CD14-positive monocyte (primary cell): ENCODE measurements at places on chromosomes 13 and 19.

DNA sequence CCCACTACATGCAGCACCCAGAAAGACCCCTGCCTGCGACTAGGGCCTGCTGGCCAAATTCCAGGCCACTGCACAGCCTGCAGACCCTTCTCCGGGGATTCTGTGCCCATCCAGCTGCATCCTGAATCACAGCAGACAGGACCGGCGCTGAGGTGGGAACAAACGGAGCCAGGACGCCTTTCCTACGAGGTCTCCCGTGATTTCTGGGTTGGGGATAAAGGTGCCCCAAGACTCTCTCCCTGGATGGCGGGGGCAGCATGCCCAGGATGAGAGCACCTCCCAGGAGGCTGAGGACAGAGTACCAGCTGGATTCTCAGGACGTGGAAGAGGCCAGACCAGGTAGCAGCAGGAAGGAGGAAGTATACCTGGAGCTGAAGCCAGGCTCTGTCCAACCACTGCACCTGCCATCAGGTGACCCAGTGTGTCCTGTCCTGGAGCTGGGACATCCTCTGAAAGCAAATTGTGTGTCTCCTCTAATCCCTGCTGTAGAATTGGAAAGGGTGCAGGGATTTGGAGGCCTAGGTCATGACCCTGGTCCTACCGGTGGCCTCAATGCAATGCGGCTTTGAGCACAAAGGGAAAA is 3.4 kb upstream of the FUT5 start:
- DNase-seq: no peak

- no peak for DNase-seq
These were observed 807 bp downstream of the PGLYRP1 start for GRCh38 chr19:46022061-46022430.

DNA sequence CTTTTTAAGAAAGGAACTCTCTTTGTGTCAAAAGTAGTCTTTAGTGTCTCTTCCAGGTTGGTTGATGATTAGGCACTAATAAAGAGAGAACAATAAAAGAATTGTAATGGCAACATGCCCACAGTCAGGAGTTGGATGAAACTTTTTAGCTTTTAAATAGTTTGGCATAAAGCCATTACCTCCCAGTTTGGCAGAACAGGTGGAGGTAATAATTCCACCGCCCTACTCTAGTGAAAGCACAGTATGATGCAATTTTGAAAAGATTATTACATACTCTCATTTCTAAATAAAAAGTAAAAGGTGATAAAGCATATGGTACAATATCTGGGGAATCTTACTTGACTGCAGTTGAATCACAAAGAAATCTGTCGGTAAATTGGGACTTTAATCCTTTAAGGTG is 497.6 kb downstream of the SUCLA2 start:
- DNase-seq: no peak

DNA sequence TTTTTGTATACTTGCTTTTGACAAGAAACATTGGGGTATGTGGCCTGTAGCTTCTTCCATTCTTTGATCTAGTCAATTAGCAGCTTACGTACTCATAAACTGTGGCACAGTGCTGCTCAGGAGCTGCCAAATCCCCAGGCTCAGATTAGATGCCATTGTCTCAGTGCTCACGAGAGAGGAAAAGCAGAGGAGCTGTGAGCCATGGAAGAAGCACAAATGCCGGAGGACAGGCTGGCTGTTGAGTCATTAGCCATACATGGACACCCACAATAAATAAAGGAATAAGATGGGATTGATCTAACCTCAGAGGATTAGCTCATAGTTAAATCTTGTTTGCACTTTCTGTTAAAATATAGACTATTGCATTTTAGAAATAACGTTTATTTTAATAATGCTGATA is 121.7 kb downstream of the POSTN start:
- no peak for DNase-seq

- no peak for DNase-seq
These were observed 1479.9 kb upstream of the PRR20A start for GRCh38 chr13:55660851-55661250.

DNA sequence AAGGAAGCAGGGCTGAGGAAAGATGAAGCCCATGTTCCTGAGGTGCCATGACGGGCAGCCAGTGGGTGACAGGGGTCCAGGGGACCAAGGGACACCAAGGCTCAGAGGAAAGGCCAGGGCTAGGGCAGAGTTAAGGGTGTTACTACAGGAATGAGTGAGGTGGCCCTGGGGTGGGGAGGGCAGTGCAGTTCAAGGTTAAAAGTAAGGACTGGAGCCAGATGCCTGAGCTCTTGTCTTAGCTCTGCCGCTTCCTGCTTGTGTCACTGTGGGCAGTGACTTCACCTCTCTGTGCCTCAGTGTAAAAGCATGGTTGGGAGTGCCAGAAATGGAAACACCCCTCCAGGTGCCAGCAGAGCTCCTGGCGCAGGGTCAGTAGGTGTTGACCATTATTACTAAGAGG is 4.9 kb upstream of the ETV2 start:
- DNase-seq: no peak

GRCh38 chr19:3721131-3721886 is 13.1 kb downstream of the TJP3 start:
- DNase-seq: peak; percentile 66

DNA sequence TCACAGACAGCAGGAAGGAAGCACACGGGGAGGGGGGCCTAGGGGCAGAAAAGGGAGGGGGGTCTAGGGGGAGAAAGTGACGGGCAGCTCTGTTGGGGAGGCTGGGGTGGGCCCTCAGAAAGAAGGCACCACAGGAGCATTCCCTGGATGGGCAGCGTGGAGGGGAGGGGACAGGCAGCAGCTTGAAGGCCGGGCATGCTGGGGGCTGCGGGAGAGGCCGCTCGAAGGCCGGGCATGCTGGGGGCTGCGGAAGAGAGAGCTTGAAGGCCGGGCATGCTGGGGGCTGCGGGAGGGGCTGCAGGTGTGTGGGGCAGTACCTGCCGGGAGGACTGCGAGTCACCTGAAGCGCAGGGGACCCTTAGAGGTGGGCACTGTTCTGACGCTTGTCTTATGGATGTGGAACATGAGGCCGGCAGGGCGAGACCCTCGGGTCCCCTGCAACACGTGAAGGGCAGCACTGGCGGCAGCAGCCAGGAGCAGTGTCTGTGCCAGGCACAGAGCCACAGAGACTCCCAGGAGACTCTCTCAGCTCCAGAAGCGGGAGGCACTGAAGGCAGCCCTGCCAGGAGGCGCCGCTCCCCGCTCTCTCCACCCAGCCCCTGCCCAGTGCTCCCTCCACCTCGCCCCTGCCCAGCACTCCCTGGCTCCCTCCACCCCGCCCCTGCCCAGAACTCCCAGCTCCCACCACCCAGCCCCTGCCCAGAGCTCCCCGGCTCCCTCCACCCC is 13.3 kb downstream of the ZNF787 start:
- no peak for DNase-seq

DNA sequence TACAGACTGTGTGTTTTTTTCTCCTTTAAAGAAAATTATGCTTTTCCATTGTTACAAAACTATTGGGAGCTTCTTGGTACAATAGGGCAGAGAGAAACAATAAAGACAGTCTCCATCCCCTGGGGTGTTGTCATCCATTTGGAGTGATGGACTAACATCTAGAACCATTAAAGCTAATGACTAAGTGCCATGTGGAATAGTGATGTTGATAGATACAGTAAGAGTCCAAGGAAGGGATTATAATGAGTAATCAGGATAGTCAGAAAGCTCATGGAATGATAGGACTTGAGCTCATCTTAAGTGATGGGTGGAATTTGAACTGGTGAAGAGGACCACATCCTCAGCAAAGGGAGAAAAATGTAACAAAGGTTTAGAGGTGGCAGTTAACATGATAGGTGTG is 24.1 kb upstream of the FRY start:
- no peak for DNase-seq

- DNase-seq: peak; percentile 29
These were observed 23.1 kb downstream of the LRFN3 start for GRCh38 chr19:35959040-35959967.

DNA sequence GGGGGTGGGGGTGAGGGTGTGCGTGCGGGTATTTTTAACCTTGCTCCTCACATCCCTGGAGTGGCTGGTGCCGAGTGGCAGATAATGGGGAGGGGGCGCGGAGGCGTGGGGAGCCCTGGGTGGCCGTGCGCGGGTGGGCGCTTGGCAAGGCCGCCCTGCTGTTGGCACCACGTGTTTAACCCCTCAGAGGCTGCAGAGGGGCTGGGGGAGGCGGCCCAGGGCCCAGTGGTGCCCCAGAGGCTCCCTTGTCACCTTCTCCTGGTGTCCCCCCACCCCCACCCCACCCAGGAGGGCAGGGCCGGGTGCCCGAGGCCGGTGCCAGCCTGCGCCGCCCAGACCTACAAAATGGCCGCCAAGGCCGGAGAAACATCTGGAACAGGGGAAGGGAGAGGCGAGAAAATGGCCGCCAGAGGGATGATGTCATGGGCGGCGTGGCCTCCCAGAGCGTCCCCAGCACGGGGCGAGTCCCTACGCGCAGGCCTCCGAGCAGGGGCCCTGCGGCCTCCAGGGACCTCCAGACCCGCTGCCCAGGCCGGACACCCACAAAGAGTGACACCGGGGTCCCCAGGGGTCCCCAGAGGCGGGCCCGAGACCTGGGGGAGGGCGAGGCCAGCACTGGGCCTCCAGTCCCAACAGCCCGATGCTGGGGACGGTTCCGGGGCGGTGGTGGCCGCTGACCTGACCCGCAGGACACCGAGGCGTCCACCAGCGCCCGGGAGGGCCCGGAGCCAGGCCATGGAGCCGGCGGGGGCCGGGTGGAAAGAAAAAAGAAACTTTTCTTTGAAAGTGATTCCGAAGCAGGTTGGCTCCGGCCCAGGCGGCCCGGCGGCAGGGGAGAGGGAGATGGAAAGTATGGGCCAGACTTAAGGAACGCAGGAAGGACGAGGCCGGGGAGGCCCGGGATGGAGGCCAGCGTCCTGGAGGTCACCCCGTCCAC is 38.2 kb downstream of the NFIC start:
- no peak for DNase-seq

DNA sequence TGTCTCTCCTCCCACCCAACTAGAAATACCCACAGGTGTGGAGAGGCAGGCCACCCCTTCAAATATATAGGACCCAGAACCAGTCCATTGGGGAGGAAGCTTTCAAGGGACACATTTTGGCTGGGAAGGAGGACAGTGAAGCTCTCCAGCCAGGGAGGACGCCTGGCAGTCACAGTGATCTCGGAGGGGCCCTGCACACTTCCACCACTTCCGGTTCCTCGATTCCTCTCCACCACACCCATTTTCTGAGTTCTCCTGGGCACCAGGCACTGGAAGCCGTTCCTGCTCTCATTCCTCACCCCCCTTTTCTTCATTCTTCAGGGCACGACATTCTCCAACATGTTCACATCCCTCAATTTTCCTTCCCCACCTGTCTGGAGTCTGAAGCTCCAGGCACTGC is 30.4 kb upstream of the CEACAM21 start:
- DNase-seq: no peak

GRCh38 chr13:111973186-111973585 is 93.8 kb upstream of the SOX1 start:
- DNase-seq: no peak

DNA sequence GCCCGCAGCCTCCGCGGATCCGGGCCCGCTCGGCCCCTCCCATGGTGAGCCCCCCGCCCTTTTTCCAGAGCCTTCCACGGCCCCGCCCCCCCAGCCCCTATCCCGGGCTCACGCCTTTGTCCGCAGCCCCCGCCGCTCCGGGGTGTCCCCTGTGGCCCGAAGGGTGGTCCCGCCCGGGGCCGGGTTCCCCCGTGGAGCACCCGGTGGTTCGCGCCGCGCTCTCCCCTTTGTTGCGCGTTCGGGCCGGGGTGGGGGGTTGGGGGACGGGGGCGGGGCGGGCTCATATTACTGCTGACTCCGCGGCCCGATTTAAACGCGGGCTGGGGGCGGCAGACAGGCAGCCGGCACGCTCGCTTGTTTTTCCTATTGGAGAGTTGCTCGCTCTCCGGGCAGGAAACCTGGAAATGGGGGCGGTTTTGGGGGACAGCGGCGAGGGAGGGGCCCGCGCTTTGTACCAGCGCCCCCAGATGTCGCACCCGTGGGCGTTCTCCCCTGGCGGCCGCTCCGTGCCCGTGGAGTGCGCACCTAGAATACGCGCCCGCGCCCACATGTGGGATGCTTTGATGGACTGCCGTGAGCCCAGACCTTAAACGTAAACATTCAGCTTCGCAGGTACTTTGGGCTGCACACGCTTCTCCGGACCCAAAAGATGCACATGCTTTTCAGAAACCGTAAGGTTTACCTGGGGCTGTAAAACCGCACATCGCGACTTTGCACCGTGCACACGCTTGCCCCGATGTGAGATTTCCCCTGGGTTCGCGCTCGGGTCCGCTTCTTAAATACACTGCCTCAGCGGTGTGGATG is 699 bp downstream of the PTOV1 start:
- DNase-seq: no peak

GRCh38 chr13:75946536-75947284 is 310.6 kb downstream of the LMO7 start:
- DNase-seq: no peak

DNA sequence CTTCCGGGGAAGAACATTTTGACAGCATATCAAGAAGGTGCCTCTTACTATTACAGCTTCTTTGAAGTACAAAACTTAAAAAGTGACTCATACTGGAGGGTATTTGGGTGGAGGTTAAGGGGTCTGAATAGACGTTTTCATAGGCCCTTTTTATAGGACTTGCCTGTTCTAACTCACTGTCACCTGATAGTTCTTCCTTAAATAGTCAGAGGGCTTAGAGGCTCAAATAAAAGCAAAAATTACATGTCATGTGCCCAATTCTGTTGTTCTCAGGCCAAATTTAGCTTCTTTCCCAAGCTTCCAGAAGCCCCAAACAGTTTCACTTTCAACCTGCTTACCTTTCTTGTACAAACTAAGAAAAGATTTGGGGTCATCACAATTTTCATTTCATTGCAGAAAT is 16.1 kb upstream of the SLC46A3 start:
- DNase-seq: no peak

- DNase-seq: no peak
These were observed 20.0 kb downstream of the ACP7 start for GRCh38 chr19:39104186-39104596.

DNA sequence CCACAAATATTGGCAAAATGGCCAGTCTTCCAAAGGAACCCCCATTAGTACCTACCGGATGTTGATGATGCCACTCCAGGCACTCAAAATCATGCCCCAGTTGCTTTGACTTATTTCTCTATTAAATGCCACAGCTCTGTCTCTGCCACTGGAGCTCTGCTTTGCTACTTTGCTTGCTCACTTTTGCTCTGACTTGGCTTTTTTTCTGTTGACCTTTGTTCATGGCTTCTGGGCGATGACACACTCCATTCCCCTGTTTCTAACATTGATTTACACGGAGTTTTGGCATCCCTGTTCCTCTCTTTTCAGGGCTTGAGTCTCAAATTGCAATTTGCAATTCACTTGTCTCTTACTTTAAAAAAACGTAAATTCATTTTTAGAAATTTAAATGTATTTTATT is 217.1 kb upstream of the SPRY2 start:
- no peak for DNase-seq

DNA sequence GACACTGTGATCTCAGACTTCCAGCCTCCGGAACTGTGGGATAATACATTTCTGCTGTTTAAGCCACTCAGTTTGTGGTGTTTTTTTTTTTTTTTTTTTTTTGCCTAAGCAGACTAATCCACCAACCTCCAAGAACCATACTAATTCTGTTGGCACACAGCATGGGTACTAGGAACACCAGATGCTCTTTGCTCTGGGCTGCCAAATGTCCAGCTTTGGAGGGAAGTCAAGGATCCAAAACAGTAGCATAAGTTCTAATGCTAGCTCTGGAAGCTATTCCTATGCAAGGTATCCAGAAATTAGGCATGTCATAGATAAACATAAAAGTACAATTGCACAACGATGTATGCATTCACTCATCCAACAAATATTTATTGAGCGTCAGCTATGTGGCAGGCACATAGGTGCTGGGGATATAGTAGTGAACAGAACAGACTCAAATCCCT is 64.5 kb upstream of the WDFY2 start:
- DNase-seq: no peak

- peak; percentile 96 for DNase-seq
These were observed 21.0 kb downstream of the DHX34 start for GRCh38 chr19:47370045-47370611.

- no peak for DNase-seq
These were observed 79.8 kb downstream of the ATP11A start for GRCh38 chr13:112769615-112770014.
